Stimulated activated CD8-positive, alpha-beta memory T cell treated with anti-CD3 and anti-CD28 coated beads, Interleukin-4, amount 100 ng/mL, for 1 hour (primary cell): ENCODE measurements at places on chromosomes 1 and 21.

GRCh38 chr1:86231076-86231475 is 74.5 kb upstream of the COL24A1 start:
- DNase-seq = no peak

- no peak for DNase-seq
These were observed 109.0 kb upstream of the GREM2 start for GRCh38 chr1:240720976-240721375.

DNA sequence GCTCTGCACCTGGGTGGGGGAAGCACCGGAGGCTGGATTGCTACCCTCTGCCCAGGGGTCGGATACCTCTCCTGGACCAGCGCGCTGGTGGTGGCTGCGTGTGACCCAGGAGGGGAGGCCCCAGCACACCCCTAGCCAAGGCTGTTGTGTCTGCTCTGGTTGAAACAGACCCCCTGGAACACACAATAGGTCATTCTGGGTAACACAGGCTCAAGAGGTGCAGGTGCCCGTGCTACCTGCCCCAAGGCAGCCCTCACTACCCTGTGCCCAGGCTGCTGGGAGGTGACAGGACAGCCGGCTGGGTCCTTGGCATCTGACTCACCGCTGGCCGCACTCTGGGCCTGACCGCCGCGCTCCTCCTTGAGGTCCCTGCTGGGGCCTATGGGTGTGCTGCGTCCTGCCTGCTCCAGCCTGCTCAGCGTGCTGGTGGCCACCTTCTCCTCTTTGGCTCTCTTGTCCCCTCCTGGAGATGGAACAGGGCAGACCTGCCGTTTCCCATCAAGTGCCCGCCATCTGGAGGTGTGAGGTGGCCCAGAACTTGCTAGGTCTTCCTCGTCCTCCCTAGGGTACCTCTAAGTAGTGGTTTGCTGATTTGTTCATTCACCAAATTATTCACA is 30.0 kb downstream of the ZBTB17 start:
- no peak for DNase-seq

DNA sequence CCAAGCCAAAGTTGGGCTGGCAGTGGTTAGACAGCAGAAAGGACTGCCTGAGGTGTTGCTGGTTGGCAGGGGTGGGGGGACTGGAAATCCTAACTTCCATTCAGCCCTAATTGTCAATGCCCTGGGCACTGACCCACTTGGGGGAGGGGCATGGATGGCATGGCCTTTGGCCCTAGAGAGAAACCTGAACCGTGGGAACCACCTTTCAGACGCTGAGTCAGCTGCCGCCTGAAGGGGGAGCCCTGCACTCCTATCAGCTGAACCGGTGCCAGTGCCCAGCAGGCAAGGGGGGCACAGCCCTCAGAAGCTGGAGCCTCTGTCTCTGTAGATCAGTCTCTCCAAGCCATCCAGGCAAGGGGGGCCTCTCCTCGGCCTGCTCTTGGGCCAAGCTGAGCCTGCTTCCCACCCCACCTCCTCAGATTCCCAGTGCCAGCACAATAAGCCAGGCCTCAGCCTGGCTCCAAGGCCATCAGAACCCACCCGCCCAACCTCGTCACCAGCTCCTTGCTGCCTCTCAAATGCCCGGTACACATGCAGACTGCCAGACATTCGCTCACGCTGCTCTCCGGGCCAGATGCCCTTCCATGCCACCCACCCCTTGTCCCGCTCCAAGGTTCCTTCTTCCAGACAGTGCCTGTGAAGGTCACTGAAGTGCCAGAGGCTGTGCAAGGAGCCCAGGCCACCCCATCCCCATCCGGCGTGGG is 11.6 kb downstream of the TINAGL1 start:
- DNase-seq = peak; percentile 9

DNA sequence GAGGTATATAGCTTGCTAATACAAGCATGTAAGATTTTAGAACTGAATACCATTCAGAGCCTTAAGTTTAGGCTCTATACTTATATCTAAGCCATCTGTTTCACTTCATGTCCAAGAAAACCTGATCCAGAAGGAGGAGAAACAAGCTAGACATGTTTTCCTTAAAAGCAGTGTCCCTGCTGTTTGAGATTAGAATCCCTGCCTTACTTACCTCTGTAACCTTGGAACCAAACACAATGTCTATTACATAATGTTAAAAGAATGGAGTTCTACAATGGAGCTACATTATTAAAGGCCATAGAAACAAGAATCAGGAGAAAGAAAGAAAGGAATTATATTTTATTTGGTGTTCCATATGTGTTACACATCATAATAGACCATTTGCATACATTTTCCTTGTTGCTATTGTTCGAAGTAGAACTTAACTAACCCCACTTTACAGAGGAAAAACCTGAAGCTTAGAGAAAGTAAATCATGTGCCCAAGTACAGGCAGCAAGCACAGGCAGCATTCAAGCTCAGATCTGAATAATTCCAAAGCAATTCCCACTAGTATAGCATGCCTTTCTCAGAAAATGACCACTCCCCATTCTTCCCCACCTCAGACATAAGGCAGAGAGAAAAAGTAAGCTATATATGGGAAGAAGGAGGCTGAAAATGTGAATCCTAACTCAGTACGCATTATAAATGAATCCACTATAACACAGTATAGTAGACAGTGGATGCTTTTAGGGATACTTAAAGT is 380.1 kb upstream of the SPAG17 start:
- DNase-seq = no peak

DNA sequence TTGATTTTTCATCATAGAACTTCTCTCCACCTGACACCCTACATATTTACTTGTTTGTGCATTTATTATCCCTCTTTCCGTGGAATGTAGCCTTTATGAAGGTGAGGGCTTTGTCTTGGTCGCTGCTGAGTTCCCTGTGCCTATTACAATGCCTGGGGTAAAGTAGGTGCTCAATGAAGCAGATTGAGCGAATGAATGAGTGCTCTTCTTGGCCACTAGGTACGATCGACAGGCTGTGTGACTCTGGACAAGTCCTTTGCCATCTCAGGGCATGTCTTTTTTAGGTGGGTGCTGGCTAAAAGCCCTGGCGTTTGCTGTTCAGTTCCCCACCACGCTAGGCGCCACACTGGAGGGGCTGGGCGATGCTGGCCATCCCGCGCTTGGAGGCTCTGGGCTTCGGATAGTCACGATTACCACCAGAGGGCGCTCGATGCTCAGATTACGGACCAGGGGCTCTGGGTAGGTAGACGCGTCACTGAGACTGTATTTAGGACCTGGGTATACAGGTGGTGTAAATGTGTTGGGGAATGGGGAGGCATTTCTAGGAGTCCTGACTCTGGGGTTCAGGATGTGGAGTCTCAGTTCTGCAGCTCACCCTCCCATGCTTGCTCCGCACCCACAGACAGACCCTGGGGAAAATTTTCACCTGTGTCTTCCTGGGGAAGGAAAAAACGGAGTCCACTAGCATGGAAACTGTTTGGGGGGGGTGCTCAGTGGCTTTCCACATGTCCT is 71.0 kb upstream of the CSF3R start:
- peak; percentile 14 for DNase-seq

DNA sequence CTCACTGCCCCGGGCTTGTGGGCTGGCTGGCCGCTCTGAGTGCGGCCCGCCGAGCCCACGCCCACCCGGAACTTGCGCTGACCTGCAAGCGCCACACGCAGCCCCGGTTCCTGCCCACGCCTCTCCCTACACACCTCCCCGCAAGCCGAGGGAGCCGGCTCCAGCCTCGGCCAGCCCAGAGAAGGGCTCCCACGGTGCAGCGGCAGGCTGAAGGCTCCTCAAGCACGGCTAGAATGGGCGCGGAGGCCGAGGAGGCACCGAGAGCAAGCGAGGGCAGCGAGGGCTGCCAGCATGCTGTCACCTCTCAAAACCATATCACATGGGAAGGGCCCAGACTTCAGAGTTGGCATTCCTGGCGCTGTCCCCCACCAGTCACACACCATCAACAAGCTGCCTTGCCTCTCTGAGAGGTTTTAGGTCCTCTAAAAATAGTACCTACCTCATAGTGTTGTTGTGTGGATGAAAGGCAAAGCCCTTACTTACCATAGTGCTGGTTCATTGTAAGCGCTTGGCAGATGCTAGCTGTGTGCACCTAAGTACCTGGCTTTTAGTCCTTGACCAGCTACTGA is 13.4 kb downstream of the LDLRAD1 start:
- DNase-seq = no peak

DNA sequence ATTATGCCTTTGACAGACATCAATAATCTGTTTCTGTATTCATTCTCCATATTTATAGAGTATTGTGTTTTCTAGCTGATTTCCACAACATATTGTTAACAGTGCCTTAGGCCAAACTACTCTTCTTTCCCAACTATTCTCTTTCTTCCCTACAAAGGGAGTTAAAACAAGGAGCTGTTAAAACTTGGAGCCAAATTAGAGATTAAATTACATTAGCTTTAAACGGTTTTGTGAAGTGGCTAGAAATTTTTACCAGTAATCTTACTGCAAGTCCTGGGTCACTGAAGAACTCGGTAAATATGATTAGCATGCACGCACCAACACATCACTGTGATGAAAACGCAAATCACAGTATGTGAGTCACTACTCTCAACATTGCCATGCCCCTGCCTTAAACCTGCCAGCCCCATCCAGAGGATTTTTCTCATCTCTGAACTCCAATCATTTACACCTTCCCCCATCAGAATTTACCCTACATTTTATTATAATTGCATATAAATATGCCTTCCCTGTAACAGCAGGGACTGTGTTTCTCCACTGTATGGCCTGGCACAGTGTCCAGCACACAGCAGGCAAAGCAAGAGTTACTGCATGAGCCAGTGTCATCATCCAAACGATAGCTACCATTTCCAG is 1.5 kb upstream of the PRDX6 start:
- no peak for DNase-seq

- DNase-seq = no peak
These were observed 9.0 kb upstream of the USF1 start for GRCh38 chr1:161054805-161055204.

DNA sequence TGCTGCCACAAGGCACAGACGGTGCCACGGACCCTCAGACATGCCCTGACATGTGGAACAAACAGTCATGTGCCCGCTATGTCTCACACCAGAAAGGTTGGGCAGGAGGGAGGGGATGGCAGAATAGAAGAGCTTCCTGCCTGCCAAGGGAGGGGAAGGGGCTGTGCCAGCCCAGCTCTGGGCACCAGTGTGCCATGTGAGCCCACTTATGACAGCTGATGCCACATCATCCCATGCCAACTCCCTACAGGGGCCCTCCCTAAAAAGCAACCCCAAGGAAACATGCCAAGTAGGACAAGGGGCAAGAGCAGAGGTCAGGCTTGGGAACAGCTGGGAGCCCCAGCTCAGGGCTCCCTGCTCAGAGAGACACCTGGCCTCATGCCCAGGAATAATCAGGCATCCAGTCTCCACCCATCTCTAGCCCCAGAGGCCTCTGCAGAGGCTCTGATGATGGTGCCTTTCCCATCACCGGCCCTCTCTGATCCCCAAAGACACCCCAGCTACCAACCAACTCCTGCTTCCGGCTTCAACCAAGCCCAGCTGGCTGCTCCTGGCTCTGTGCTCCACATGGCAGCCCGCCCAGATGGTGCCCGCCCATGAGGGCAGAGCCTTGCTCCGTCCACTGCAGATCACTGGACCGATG is 10.3 kb downstream of the ADGRB2 start:
- DNase-seq = no peak

DNA sequence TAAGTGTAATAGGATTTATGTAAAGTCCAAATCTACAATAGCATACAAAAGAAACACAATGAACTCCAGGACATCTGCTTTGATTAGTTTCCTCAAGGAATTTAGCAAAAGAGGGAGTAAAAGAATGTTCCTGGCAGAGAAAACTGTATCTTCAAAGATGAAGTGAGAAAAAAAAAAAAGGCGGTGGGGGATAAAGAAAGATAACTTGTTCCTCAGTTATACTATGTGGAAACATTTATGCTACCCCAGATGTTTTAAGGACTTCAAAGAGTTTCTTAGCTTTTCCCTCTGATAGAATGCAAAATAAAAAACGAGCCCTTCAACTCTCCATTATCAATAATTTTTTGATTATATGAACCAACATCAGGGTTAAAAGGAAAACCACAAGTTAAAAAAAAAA is 908.9 kb upstream of the ADGRL2 start:
- DNase-seq = no peak

GRCh38 chr1:76933847-76934815 is 66.9 kb downstream of the ST6GALNAC5 start:
- no peak for DNase-seq

DNA sequence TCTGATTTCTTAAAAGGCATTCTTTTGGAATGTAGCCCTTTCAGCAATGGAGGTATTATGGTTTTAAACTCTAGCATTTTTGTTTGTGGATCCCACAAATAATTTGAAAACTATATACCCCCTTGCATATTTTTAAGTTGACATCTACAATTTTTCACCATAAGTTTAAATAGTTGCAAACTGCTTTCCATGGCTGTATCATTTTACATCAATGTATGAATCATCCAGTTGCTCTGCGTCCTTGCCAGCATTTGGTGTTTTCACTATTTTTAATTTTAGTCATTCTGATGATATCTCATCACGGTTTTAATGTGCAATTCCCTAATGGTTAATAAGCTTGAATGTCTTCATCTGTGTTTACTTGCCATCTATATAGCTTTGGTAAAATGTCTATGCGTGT is 20.7 kb downstream of the DIPK1A start:
- no peak for DNase-seq

DNA sequence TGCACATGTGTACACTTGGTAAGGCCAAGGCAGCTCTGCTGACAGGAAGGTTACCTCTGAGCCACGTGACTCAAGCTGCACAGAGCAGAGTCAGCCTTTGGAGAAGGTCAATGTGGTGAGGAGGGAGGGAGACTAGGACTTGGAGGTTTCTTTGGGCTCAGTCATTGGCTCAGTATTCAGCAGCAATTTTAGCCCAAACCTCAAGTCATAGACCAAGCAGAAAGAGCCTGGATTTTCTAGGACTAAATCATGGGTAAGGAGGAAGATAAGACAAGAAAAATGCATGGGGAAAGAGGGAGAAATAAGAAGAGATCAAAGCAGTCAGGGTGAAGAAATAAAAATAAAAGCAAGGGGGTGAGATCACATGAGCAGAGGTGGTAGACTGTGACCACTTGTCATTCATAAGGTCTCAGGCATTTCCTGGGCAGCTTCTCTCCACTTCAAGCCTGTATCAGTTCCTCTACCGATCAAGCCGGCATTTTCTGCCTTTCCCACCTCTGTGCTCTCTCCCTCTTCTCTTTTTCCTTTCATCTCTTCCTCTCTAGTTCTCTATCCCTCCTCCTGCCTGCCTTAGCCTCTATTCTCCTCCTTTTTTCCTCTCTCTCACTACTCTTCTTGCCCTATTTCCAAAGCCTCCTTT is 51.7 kb upstream of the DUSP10 start:
- DNase-seq = no peak

- DNase-seq = no peak
These were observed 99.2 kb downstream of the C1orf21 start for GRCh38 chr1:184485751-184486723.

DNA sequence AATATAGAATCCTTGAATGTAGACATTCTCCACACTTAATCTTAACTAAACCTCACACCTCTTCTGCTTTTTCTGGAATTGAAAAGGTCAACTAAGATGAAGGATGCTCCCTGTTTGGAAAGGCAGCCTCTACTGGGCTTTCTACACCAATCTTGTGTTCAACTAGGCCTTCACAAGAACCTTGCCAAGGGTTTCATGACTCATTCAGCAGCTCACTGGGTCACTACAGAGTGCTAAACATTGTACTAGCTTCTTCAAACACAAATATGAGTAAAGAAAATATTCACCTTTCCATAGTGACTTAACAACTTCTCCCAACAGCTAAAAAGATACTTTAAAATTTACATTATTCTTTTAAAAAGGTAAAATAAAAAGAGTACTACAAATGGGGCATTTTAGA is 135.3 kb upstream of the PRMT6 start:
- no peak for DNase-seq
